Astrocyte (in vitro differentiated cells and primary cell): ENCODE measurements at places on chromosomes 4 and X. TPM values are rescaled to one million over a fixed set of nuclear protein-coding genes. Genes with fewer than 3 reads are reported as not detected.

PIR gene
- 5.0 and 5.5 TPM in 2 replicates for total RNA-seq

PASD1 gene
- not detected in 2 replicates for total RNA-seq

FAAH2 gene
- 0.19 and 0.20 TPM in 2 replicates for total RNA-seq

NUP54 gene
- 30.4 and 34.2 TPM in 2 replicates for total RNA-seq

FATE1 gene
- total RNA-seq: not detected in 2 replicates

- peak; percentile 94 for DNase-seq
- H3K4me3 ChIP-seq: no peak overlapping the region
- peak overlapping the region; percentile 88 for H3K27ac ChIP-seq
These were observed 466.6 kb downstream of the INPP4B start for GRCh38 chr4:142379277-142380051.

- no peaks in the 10 kb centered on the region for H3K4me1 ChIP-seq
- H3K4me3 ChIP-seq: no peak overlapping the region
- no peak overlapping the region for H3K27ac ChIP-seq
- H3K36me3 ChIP-seq: no peaks in the 10 kb centered on the region
- no peaks in the 10 kb centered on the region for H3K27me3 ChIP-seq
These were observed 67.8 kb downstream of the FAM133A start for GRCh38 chrX:93741811-93742210.

DNA sequence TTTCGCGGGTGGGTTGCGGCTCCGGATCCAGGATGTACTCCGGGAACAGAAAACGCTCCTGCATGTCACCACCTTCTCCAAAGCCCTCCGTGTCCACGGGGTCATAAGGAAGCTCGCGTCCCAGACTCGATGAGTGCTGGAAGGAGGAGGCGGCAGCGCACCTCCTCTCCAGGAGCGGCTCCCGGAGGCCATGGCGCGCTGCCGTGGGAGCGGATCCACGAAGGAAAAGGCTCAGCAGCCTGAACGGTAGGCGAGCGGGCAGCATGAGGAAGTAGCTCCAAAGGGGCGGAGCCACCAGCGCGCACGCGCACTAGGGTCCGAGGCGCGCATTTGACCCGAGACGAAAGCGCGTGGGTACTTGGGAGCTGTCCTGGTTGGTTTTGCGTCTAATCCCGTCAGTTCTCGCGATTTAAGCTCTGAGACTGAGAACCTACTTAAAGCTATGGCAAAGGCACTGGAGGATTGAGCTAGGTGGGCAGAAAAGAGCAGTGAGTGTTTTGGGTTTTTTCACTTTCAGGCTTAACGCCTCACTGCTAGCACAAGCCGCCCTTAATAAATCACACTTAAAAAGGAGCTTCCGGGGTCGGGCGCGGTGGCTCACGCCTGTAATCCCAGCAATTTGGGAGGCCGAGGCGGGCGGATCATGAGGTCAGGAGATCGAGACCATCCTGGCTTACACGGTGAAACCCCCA is at the start of gene NOA1:
Gene NOA1, minus strand, starts transcription at position 286 of the 692 bp plus-strand sequence. Its CDS starts 21 bp downstream, at position 265.
- no peaks in the 10 kb centered on the region for H3K27me3 ChIP-seq
- H3K4me1 ChIP-seq: peaks cover 30% of the 10 kb centered on the region
- H3K27ac ChIP-seq: peak within 1 kb of the TSS; percentile 94
- peaks cover 9% of the 10 kb centered on the region for H3K36me3 ChIP-seq
- DNase-seq: peak; percentile 97

DNA sequence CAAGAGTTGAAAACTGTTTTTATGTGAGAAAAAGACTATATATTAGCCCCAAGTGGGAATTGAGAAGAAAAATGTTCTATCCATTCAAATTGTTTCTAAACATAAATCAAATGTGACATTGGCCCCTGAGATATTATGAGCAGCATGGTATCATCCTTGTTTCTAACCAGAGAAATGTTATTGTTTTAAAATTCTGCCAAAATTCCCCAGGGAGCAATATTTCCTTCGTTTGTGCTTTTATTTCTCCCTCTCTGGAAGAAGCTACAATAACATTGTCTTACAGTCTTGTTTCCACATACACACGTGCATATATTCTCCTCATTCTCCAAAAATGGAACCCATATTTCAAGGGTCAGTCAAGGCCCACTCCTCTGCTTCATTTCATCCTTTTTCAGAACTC is 46.7 kb downstream of the MAGEB17 start:
- DNase-seq: no peak
- H3K4me3 ChIP-seq: no peak overlapping the region
- H3K27ac ChIP-seq: no peak overlapping the region

- H3K27me3 ChIP-seq: no peaks in the 10 kb centered on the region
- no peak for DNase-seq
- H3K4me1 ChIP-seq: peaks cover 5% of the 10 kb centered on the region
- no peaks in the 10 kb centered on the region for H3K36me3 ChIP-seq
- no peak overlapping the region for H3K4me3 ChIP-seq
- H3K27ac ChIP-seq: no peak overlapping the region
These were observed 327.9 kb downstream of the FAT4 start for GRCh38 chr4:125642645-125643044.

DNA sequence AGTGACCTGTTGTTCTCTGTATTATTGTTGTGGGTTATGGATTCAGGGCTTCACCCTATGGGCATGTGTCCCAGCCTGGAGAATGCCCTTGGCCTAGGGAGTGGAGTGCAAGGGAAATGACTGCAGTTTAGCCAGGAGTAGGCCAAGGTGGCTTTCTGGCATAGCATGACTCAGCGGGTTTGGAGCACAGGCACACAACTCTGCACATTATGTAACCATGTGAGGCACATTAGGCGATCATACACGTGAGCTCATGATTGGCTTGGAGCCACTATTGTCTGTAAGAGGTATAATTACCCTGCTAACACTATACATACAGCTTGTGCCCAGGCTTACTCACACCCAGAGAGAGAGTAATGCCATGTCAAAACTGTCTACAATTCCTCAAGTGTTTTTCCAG is 35.1 kb upstream of the TACR3 start:
- no peak for DNase-seq
- no peaks in the 10 kb centered on the region for H3K4me1 ChIP-seq
- no peak overlapping the region for H3K27ac ChIP-seq
- H3K27me3 ChIP-seq: no peaks in the 10 kb centered on the region
- no peaks in the 10 kb centered on the region for H3K36me3 ChIP-seq

GRCh38 chr4:86294883-86295282 is 65.0 kb downstream of the MAPK10 start:
- no peak overlapping the region for H3K27ac ChIP-seq
- H3K27me3 ChIP-seq: no peaks in the 10 kb centered on the region
- DNase-seq: no peak
- no peak overlapping the region for H3K4me3 ChIP-seq
- H3K4me1 ChIP-seq: no peaks in the 10 kb centered on the region

GRCh38 chr4:23212558-23212957 is 519.8 kb downstream of the GBA3 start:
- no peaks in the 10 kb centered on the region for H3K36me3 ChIP-seq
- H3K27ac ChIP-seq: no peak overlapping the region
- no peaks in the 10 kb centered on the region for H3K27me3 ChIP-seq
- H3K4me3 ChIP-seq: no peak overlapping the region
